ENCODE measurements at places on chromosomes 3 and 15.

- DNase-seq = no peak
Measured at GRCh38 chr3:66756468-66757036, 241.6 kb upstream of the KBTBD8 start.

GRCh38 chr3:155745795-155746550, 1.1 kb upstream of the PLCH1 start:
- DNase-seq = peak; percentile 29

DNA sequence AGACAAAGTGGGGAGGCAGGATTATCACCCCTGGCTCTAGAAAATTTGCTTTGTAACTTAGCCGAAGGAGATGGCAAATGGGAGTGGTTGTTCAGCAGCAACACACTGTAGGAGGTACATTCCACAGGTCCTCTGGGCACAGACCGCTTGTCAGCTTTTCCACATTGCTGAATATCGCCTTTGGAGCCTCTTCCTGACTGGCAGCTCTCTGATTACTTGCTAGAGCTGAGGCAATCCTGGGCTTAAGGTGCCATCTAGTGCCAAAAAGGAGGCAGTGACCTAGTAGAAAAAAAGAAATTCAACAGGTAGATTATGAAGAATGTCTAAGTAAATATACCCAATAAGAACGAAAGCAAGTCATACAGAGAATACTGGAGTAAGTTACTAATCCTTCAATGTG, 13.1 kb upstream of the SCN5A start:
- DNase-seq = no peak

GRCh38 chr3:174524203-174524602, 334.9 kb upstream of the NAALADL2 start:
- DNase-seq = no peak

- DNase-seq = no peak
Measured at GRCh38 chr3:140686128-140686527, 8.3 kb downstream of the TRIM42 start.

GRCh38 chr3:111737047-111737705, 121.9 kb upstream of the PHLDB2 start:
- no peak for DNase-seq
